ENCODE measurements at places on chromosomes 13 and 19.

GRCh38 chr19:49188626-49189200 lies 31.1 kb downstream of the TRPM4 start:
- DNase-seq: no peak

GRCh38 chr19:45222724-45223123 lies 22.5 kb downstream of the EXOC3L2 start:
- DNase-seq: no peak

- peak; percentile 100 for DNase-seq
Observed at GRCh38 chr19:9818734-9819595, at the start of gene FBXL12. TSS of gene FBXL12 (minus strand) at chr19:9819079. CDS start at chr19:9818813, 266 bp downstream.

DNA sequence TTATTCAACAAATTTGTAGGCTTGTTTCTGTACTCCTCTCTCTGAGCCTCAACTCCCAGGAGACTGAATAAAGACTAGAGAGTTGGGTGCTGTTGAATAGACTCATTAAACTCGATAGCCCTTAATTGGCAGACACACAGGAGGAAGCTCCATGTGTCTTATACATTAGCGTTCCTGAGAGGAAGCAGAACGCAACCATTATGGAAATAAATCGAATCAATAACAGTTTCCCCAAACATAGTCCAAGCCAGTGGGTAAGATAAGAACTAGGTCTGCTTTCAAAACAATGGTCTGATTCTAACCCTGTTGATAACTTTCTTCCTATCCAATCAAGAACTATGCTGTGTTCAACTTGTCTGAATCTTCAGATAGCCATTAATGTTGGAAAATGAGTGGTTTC lies 118.1 kb upstream of the FNDC3A start:
- DNase-seq: no peak

- DNase-seq: no peak
Observed at GRCh38 chr13:110625771-110626321, 10.5 kb downstream of the NAXD start.

DNA sequence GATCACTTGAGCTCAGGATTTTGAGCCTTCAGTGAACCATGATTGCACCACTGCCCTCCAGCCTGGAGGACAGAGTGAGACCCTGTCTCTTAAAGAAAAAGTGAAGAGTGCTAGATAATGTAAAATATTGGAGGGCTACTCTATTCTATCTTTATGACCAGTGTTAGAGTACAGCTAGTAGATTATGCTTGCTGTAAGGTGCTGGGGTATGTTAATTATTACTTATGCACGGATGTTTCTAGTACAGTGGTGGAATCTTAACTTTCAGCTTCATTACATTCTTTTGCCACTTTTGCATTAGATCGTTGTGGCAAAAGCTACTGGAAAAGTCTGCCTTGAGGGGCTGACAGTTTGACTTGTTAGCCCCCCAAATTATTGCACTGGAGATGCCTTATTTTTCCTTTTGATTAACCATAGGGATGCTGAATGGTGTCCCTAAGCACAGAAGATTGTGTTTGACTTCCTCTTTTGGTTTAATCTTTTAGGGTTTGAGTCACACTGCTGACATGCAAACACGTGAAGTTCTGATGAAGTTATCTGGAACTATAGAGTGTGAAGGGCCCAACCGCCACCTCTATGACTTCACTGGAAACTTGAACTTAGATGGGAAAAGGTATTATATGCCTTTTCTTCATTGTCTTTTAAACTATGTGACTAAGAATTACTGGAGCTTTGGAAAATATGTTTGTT lies 169.8 kb downstream of the ATP8A2 start:
- no peak for DNase-seq

- no peak for DNase-seq
Observed at GRCh38 chr19:371501-372168, 27.0 kb upstream of the MIER2 start.

- no peak for DNase-seq
Observed at GRCh38 chr13:101757446-101758039, 305.1 kb downstream of the ITGBL1 start.

DNA sequence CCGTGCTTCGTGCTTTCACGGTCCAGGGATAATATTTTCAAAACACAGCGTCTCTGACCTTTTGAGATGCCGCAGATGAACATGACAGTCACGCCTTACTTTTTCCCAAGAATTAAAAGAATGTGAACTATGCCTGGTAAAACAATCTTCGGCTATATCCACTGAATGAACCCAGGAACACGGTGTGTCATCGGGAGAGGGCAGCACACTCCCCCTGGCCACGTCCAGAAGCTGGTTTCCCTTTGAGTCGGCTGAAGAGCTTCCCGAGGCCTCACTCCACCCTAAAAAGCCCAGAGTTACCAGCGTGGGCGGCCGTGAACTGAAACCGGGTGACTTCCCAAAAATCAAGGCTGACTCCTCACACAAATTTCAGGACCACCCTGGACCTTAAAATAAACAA lies 22.9 kb upstream of the SHISA2 start:
- no peak for DNase-seq

DNA sequence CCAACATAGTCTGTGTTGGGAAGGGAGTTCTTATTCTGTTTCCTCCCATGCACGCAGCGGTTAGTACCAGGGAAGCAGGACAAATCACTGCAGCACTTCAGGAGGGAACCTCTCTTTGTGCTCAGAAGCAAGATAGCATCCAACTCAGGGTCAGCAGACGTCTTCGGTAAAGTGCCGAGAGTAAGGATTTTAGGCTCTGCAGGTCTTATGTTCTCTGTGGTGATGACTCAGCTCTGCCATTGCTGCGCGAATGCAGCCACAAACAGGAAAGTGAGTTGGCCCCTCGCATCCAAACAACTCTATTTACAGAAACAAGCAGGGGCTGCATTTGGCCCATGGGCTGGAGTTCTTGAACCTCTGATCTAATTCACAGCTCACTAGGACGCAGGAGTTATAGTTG lies 122.1 kb upstream of the SPATA13 start:
- DNase-seq: peak; percentile 27
